ENCODE measurements at places on chromosomes 6 and 20. TPM values are rescaled to one million over a fixed set of nuclear protein-coding genes. Genes with fewer than 3 reads are reported as not detected.

TCP11 gene
- total RNA-seq, result not detected

KIFC1 gene
- total RNA-seq, result 14.5 TPM

GMDS gene
- 13.8 TPM for total RNA-seq

KHDC1 gene
- 0.13 TPM for total RNA-seq

Data from GM23248 (cell line).